ENCODE measurements at places on chromosomes 1 and 21.

DNA sequence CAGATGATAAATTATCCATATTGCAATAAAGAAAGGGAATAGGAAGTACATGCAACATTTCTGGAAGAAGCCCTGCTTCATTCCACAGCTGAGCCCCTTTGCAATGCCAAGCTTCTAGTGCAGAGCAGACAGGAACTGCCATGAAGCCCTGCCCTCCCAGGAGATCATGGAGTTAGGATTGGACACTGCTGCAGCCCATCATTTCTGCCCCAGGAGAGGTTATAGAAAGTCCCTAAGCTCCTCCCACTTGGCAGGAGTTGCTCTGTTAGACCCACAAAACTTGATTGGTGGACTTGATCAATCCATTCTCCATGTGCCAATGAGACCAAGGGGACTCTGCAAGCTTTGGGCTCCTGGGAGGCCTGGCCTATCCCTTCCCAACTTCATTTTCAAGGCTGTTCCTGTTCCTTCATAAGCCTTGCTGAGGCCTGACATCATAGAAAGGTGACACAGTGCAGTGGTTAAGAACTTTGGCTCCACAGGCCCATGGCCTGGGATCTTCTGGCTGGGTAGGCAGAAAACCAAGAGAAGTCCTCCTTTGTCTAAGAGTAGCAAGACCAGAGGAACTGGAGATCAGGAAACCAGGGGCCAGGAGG, 1.3 kb upstream of the LAPTM5 start:
- DNase-seq, result no peak

GRCh38 chr1:171742577-171742922, 685 bp upstream of the VAMP4 start:
- no peak for DNase-seq

DNA sequence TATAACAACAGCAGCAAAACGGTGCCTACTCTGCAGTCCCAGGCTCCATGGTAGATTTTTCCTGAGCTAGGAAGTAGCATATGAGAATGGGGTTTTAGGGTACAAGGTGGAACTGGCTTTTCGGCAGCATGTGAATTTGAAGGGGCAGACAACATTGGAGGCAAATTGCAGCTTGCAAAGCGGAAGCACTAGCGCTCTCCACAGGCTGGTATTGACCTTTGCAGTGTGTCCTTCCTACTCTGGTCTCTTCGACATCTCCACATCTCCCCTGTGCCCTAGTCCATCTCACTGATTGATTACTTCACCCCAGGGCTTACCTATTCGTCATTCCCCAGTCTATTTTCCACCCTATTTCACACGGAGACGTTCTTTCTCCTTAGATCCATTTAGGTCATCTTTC, 13.0 kb downstream of the IGSF21 start:
- no peak for DNase-seq

DNA sequence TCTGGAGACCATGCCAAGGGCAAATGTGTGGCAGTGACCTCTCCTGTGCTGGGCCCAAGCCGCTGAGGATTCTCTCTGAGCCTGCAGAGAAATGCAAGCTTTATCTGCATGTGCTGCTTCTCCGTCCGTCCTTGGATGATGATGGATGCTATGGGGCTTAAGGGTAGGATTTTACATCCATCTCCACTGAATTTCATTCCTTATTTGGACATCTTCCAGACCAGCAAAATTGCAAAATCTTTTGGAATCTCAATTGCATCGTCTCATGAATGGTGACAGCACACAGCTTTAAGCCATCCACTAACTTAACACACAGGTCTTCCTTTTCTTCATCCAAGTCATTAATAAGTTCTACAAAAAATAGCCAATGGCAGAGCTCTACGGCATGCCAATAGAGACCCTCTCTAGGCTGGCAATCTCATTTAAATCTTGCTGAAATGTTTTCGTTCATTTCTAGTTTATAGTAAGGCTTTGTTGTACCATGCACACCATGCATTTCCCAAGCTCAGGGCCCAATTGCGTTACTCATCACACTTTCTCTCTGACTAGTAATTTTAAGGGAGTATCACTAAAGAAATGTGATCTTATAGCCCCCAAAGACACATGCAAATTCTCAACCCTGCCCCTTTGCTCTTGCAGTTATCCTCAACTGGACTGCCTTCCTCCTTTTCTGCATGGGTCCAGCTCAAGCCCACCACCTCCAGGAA, 11.1 kb downstream of the BATF3 start:
- DNase-seq, result no peak

- DNase-seq, result no peak
Observed at GRCh38 chr21:44887126-44887806, 13.8 kb upstream of the PTTG1IP start.

GRCh38 chr1:30668546-30669327, 54.6 kb downstream of the MATN1 start:
- DNase-seq, result no peak

DNA sequence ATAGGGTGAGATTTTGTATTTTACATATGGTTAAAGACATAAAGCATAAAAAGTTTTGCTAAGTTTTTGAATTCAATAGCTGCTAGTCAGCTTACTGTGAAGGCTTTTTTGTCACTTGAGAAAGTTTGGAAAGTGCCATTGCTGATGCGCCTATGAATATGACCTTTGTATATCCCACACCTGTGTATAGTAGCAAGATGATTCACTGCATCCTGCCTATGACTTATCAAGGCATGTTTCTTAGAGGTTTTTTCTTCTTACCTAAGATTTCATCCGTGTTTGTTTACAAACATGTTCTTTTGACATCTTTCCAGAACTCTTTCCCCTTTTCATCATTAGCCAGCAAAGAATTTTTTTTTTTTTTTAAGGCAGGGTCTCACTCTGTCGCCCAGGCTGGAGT, 51.5 kb downstream of the PRKAA2 start:
- DNase-seq, result no peak

GRCh38 chr21:41363370-41364270, 1.8 kb downstream of the MX2 start:
- no peak for DNase-seq

Data from astrocyte of the cerebellum (primary cell).